ENCODE measurements at places on chromosomes 2 and 18.

GRCh38 chr2:235468978-235469655 is 24.7 kb upstream of the AGAP1 start:
- DNase-seq: no peak

- DNase-seq: no peak
Measured at GRCh38 chr2:79025421-79025820, at the start of gene REG3G. Gene REG3G (plus strand): TSS chr2:79025702. CDS start chr2:79026094, 392 bp downstream.

DNA sequence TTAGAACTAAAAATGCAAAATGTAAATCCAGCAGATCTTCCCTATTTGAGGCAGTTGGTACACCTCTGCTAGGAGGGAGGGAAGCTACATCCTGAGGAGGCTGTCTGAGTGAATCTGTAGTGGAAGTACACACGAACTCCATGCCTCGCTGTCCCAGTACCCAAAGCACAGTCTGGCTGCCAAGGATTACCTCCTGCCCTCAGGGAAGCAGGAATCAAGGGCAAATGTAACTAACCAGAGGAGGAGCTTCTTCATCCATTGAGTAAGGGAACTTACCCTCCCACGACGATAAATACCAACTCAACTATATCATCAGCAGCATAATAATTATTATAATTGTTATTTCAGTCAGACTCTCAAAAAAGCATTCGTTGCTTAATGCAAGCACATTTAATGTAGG is 2.1 kb downstream of the DHRS9 start:
- DNase-seq: no peak

DNA sequence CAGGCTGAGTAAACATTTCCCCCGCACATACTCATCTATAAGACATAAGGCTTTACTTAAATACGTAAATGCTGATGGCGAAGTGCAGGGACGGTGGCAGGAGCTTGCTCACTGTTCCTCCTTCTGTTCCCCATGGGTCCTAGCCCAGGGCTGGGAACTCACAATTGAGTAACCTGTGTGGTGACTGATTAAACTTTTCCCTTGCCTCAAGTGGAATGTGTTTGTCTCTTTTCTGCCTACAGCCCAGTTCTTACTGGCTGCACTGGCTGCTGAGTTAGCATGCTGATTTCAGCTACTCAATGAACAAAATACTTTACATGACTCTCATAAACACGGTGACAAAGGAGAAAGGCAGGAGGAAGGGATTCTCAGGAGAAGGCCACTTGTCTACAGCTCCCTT is 87.3 kb downstream of the MARCO start:
- DNase-seq: no peak

DNA sequence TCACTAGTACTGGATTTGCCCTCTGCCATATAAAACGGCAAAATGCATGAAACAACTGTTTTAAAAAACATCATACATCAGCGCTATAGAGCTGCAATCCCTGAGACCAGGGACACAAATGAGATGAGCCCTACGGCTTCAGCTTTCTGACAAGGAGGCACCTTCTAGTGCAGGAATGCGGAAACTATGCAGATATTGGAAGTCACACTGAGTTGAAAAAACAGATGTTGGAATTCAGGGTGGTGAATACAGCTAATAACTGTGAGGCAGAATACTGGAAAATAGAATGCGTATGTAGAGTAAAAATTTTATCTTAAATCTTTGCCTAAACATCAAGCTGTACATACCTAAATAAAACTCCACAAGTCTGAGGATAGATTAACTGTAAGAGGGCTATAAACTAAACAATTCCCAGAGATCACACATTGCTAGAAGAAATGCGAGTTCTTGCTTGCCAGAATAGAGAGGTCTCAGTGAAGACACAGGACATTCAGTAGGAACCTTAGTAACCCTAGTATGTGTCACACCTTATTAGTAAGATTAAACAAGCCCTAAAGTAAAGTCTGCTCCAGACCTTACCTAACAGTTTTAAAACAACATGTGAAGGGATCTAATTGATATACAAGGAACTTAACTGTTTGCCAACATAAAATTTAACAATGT is 541.4 kb upstream of the DDX18 start:
- no peak for DNase-seq

- no peak for DNase-seq
Measured at GRCh38 chr2:131543385-131543891, 15.8 kb downstream of the CCDC74A start.

GRCh38 chr2:40034198-40034597 is 255.1 kb upstream of the THUMPD2 start:
- no peak for DNase-seq

- DNase-seq: no peak
Measured at GRCh38 chr2:235206980-235207579, 255.3 kb downstream of the SH3BP4 start.

- DNase-seq: no peak
Measured at GRCh38 chr18:4276953-4277585, 178.0 kb downstream of the DLGAP1 start.

- no peak for DNase-seq
Measured at GRCh38 chr2:505941-506340, 171.3 kb downstream of the TMEM18 start.

- DNase-seq: no peak
Measured at GRCh38 chr18:61127714-61128467, 205.3 kb upstream of the CDH20 start.

DNA sequence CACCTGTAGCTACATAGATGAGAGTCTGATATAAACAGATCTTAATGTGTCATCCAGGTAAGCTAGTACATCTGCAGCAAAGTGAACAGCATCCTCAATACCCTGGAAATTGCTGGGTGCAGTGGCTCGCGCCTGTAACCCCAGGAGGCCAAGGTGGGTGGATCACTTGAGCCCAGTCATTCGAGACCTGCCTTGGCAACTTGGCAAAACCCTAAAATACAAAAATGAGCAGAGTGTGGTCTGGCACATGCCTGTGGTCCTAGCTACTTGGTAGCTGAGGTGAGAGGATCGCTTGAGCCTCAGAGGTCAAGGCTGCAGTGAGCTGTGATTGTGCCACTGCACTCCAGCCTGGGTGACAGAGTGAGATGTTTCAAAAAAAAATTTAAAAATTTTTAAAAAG is 233.9 kb upstream of the SP5 start:
- DNase-seq: no peak

GRCh38 chr18:40576507-40577115 is 1378.4 kb upstream of the PIK3C3 start:
- no peak for DNase-seq

DNA sequence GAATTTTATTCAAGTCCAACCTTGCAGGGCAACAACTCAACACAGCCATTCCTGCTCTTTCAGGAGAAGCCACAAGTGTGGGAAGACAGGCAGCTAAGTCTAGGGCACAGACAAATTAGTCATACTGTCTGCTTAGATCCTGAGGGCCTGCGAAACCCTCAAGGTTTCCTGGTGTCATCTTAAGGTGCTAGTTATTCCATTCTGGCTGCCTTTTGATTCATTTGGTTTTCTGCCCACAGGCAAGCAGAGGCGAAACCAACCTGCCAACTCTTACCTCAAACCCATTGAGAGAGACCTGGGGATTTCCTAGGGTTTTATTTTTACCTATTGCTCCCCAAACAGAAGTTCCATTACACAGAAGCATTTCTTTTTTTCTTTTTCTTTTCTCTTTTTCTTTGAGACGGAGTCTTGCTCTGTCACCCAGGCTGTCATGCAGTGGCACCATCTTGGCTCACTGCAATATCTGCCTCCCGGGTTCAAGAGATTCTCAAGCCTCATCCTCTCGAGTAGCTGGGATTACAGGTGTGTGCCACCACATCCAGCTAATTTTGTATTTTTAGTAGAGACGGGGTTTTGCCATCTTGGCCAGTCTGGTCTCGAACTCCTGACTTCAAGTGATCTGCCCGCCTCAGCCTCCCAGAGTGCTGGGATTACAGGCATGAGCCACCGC is 23.7 kb upstream of the SCYGR1 start:
- DNase-seq: no peak

- DNase-seq: no peak
Measured at GRCh38 chr18:25140124-25140961, 211.6 kb downstream of the ZNF521 start.

DNA sequence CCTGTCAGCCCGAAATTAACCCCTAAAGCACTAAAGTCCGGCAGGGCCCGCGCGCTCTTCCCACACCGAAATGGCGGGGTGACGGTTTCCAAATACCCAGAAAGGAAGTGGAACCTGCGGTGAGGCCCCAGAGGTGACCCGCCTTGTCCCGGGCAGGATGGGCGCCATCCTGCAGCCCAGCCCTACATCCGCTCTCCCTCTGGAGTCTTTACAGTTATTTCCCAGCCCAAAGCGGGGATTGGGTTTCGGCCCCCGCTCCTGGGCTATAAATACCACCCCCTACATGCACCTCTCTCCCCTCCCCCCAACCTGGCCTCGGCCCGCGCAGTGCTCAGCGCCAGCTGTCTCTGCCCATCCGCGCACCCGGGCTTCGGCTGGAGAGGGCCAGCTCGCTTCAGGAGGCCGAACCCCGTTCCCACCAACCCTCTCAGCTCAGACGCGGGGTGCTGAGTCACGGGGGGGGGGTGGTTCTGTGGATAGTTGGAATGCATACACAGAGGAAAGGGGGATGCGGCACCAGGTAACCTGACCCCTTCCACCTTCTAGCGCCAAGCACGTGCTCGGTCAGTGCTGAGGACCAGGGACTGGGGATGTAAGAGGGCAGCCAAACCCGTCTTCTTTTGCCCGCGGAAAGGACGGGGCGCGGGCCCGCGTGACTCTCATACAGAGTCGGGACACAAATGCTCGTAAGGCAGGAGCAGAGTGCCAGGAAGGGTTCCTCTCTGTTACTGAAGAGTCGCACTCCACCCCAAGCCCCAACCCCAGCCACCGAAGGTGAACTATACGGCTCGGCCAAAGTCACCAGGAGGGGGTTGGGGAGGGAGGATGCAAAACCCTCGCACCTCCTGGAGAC is at the start of gene TUBA4B:
TSS of gene TUBA4B (plus strand) at position 344 of the 853 bp plus-strand sequence. CDS start at position 509, 165 bp downstream.
- DNase-seq: peak; percentile 20

GRCh38 chr2:4217737-4218136 is 514.4 kb downstream of the DCDC2C start:
- DNase-seq: no peak

- DNase-seq: no peak
Measured at GRCh38 chr2:186309901-186310300, 176.2 kb upstream of the ZC3H15 start.

DNA sequence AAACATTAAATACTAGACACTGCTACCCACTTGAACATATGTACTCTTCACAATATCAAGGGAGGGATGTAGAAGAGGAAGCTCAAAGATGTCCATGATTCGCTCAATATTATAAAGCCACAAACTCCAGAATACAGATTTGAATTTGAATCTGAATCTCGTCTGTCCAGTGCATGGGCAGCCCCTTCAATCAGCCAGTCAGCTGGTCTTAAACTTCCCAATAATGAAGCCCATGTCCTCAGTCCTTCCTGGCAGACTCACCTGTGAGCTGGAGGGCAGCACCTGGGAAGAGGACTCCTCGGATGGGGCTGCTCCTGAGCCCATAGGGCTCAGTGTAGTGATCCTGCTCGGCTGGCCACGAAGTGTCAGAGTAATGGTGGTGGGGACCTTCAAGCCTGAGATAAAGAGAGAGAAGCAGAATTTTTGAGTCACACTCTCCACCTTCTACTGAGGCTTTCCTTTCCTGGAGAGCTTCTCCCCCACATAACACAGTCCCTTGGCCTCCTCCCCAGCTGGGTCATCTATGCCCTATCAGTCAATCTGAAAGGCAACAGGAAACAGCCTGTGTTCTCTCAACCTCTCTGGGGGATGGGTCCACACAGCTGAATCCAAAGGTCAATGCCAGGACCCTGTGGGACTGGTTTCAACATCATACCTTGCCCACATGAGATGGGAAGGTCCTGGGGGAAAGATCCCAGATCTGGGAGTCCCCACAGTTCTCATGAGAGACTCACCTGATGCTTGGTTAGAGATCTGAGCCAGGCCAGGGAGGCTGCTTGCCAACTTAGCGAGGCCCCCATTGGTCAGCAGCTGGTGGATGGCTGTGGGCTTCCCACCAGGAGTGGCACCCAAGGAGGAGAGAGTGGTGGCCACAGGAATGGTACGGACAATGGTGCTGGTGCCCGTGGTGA is 36.5 kb downstream of the KANSL3 start:
- DNase-seq: no peak

- DNase-seq: no peak
Measured at GRCh38 chr2:109647636-109648035, 33.5 kb downstream of the SOWAHC start.

DNA sequence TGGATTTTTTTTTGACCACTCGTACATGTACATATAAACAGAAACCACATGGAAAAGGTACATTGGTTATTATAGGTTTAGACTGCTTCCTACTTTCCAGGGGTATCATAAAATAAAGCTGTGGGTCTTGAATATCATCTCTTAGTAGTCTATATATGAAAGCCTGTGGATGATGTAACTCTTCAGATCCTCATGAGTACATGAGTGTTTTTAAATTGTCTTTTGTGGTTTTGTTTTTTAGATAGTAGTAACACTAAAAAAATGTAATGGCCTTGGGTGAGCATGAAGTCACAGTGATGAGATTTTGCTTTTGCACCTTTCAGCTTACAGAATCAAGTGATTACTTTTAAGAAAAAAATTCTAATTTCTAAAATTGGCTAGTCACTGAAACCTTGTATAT is 80.2 kb downstream of the RAB3GAP1 start:
- no peak for DNase-seq

DNA sequence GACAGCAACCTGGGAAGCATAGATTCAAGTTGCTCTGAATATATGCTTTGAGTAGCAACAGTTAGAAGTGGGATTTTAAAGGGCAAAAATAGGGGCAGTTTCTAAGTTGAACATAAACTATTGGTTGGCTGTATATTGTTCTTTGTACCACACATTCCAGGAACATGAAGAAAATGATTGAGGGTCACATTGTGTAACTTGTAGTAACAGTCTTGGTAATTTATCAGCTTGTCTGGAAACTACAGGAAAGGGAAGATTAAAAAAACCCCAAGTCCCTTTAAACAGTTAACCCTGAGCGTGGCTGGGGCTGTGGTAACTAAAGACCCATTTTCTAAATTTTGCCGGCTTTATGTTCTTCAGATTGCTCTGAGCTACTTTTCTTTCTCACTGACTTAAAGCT is 7.4 kb downstream of the PLEKHB2 start:
- DNase-seq: no peak

- DNase-seq: no peak
Measured at GRCh38 chr2:203934041-203934492, 2.5 kb upstream of the ICOS start.

GRCh38 chr18:24051031-24051947 is 36.7 kb downstream of the TTC39C start:
- DNase-seq: no peak

DNA sequence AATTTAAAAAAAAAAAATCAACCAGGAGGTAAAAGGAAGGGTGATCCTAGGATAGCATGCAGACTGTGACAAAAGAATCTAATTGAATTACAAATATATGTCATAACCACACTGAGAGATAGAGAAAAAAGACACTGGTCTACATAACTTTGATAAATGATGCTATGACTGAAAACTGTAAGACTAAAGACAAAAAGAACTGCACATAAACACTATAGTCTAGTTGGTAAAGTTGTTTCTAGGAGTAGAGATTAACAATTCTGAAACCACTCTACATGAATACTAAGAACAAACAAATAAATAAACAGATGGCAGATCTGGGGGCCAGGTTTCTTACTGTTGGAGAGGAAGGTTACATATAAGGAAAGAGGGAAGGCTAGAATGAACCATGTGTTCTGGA is 14.6 kb upstream of the CHAC2 start:
- no peak for DNase-seq

Measured in head of caudate nucleus (tissue), 42 donors.